ENCODE measurements at places on chromosomes 1 and 21. TPM values are rescaled to one million over a fixed set of nuclear protein-coding genes. Genes with fewer than 3 reads are reported as not detected.

The PTPRC gene
- total RNA-seq: 4.4 TPM

The TEDDM1 gene
- not detected for total RNA-seq

DNA sequence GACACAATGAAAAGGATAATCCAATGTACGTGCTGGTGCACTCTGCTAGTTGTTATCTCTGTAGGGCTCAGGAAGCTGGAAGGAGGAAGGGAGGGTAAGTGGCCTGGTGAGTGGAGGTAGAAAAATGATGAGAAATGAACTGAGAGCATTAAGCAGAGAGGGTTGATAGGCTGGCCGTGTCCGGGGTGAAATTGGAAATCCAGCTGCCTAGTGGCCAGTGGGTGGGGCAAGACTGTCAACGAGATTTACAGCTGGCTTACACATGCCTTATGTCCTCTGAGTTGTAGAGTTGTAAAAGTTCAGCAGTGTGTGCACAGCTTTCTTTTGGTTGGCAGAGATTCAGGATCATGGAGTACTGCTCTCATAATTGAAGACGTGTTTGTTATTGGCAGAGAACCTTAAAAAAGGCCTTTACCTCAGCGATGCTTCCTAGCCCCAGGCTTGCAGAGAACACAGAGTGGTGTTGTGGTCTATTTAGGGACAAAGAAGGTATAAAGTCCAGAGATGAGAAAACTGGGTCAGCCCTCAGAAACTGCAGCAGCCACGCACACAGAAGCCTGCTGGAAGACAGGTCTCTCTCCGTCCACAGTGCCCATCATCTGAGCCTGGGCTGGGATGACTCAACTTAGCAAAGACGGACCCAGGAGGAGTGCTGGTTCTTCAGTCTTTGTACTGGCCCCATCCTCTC, 132.4 kb downstream of the EDEM3 start:
- DNase-seq: no peak

DNA sequence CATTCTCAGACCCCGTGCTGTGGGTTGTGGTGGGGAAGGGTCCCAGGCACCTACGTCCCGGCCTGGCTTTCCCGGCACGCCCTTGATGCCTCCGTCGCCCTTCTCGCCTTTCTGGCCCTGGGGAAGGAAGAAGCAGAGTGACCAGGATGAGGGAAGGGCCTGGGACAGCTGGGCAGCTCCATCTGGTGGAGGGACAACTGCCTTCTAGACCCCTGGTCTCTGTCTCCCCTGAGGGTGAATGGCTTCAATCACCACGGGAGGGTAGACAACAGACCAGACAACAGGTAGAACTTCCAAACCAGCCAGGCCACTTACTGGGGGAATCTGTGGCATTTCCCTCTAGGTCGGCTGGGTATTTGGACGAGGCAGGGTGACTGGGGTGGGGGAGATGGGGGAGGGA, 11.9 kb downstream of the COL16A1 start:
- no peak for DNase-seq

DNA sequence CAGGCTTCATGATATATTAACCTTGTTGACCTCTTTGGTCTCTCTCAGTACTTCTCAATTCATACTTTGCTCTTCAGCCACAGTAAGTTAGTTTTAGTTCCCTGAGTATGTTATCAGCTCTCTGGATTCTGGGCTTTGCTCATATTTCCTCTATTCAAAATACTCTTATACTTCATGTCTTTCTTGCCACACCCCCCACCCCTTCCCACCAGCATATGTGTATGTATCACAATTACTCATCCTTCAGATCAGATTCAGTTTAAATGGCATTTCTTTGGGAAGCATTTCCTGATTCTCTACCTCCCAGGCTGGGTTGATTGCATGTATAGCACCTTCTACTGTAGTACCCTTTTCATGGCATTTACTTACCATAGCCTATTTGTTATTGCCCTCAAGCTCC, 28.3 kb downstream of the SLC30A7 start:
- no peak for DNase-seq
